ENCODE measurements at places on chromosomes 7 and 10.

DNA sequence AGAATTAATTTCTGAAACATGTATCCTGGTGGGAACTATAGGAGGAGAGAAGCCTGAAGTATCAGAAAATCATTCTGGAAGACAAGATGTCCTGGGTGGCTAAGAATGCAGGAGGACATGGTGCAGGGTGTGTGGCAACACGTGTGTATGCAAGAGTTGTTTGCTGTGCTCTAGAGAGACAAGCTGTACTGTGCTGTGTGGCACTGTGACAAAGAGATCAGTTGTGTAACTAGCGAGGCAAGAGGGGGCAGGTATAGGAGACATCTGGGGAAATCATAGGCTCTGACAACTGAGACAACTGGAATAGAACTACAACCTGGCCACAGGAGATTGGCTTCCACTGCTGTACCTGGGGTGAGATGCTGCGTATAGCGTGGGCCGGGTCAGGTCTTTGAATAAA is 9.3 kb downstream of the ITGA8 start:
- DNase-seq, result no peak

DNA sequence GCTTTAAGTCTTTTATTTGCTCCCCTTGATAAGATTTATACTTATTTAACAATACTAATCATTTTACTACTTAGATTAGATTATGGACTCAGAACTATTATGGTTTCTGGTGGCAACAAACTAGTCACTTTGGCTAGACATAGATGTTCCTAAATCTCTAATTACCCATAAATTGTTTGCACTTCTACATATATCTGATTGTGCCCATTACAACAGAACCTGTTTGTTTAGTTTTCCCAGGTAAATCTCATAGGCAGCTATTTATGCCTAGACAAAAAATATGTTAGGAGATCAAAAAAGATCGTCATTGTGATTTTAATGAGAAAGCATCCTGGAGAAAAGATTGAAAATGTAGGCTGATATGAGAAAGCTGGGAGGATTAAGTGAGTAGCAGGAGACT is 14.4 kb downstream of the UBN2 start:
- no peak for DNase-seq

GRCh38 chr7:137913985-137914384 is 67.2 kb upstream of the DGKI start:
- no peak for DNase-seq

DNA sequence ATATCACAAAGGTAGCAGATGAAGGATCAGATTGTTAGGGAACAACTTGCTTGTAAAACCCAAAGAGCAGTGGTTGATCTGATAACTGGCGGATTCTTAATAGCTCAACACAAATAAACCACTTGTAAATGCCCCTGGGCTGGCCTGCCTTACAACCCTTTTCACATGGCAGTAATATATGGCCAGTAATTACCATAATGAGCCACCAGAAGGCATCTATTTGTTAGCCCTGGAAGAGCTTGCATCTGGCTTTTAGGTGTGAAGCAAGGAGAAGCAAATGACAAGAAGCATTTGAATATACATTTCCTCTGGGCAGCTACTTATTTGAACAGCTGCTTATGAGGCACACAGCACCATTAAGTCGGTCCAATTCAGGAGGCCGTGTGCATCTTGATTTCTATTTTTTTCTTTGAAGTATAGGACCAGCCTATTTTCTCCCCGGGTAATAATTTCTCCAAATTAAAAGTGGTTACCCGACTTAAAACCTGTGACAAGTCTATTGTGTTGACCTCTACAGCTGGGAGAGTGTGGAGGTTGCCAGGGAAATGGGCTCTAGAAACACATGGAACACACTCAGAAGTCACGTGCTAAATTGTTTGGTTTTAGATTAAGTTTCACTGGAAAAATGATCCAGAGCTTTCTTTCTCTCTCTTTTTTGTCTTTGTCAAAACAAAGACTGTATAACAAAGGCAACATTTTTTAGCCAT is 113.4 kb downstream of the SEM1 start:
- no peak for DNase-seq

DNA sequence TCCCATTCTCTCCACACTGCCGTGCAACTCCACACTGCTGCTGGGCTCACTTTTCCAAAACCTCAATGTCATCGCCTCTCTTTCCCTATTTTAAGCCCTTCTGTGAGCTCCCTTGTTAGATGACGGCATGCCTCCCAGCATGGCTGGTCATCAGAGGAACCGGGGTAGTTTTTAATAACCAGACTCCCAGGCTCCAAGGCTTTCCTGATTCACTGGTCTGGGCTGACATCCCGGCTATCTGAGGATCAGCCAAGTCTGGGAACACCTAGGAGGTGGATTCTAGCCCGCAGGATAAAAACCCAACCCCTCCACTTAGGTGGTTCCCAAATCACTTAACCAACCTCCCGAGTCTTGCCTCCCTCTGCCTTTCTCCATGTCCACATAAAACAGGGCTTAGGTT is 295.4 kb upstream of the FZD8 start:
- DNase-seq, result no peak

DNA sequence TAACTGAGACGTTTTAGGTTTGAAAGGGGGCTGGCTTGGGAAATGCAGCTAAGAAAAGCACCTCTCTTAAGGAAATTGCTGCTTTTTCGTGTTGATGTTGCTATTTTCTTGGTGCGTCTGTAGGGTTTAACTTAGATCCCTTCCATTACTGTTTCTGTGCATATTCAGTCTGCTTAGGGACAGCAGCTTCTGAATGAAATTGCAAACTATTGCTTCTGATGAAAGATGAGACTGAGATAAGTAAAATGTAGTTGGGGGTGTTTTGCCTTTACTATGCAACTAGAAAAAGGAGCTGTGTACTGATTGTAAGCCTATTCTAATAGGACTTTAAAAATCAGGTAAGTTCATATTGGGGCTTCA is 772 bp downstream of the HDAC9 start:
- no peak for DNase-seq

- no peak for DNase-seq
Measured at GRCh38 chr10:65570143-65571010, 1355.5 kb upstream of the LRRTM3 start.

DNA sequence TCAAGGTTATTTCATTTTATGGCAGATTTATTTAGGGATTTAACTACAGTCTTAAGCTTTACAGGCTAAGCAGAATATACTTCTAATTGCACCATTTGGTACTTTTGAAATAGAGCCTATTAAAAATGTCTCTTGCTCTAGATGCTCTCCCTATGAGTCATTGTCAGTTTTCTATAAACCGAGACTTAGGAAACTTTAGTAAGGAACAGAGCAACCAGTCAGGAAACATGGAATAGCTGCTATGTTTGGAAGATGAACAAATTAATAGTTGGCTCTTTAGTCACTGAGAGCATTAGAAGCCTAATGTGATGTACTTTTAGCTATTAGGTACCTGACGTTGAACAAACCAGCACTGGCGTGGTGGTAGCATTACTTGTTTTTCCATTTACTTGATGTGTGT is 35.3 kb downstream of the INPP5F start:
- no peak for DNase-seq

Measured in activated naive CD8-positive, alpha-beta T cell treated with anti-CD3 and anti-CD28 coated beads, Interleukin-2, amount 50 U/mL, for 16 hours (primary cell).